ENCODE measurements at places on chromosomes 3 and 15.
A peak's percentile ranks its signal among the peaks of the same experiment; 100 is the strongest.

DNA sequence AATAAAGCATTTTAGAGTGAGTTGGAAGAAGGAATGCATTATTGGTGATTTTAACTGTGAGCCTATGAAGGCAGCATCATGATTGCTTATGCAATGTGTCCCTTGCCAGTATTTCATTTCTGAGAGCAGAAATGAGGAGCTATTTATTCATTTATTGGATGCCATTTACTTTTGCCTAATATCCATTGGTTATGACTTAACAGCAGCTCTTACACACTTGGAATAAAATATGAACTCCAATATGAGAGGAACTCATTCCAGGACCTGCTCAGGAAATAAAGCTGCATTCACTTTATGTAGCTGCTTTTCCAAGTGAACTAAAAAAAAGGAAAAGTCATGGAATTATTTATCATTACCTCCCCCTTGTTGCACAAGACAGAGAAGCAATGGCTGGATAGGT lies 280.1 kb downstream of the LRTM1 start:
- no peak for DNase-seq

DNA sequence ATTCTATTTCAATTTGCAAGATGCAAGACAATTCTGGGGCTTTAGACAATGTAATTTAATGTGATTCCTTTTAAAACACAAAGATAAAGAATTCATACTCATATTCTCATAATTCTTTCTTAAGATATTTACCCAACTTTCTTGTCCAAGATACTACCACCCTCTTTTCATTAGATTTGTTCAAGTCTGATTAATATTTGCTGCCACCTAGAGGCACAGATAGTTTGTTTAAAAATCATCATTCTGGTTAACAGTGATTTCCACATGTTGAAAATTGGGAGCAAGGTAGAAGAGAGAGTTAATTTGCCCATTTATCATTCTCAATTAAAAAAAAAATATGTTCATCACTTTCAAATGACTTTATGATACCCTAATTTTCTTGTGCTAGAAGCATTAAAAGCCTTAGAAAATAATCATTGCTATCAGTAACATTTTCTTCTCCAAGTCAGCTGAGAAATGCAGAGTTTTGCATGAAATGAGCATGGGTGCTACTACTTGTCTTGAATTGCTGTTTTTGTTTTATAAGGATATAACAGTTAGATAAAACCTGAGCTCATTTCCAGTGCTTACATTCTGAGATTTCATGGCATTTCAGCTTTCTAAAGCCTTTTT lies 11.6 kb downstream of the TAMM41 start:
- DNase-seq = no peak

- DNase-seq = no peak
Observed at GRCh38 chr3:179615458-179616173, 11.0 kb downstream of the NDUFB5 start.

DNA sequence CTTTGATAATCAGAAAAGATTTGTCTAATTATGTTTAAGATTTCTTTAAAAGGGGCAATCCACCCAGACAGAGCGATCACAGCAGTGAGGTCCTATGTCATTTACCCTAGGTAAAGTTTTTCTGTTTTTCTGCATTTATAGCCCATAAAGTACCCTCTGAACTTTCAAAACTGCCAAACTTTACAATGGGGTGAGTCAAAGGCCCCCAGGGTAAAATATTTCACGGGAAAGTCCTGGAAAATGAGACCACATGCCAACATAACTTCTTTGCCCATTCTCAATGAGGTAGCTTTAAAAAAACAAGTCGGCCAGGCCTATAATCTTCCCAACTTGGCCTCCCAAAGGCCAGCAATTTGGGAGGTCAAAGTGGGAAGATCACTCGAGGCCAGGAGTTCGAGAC lies 53.0 kb downstream of the SUCLG2 start:
- DNase-seq = peak; percentile 10

DNA sequence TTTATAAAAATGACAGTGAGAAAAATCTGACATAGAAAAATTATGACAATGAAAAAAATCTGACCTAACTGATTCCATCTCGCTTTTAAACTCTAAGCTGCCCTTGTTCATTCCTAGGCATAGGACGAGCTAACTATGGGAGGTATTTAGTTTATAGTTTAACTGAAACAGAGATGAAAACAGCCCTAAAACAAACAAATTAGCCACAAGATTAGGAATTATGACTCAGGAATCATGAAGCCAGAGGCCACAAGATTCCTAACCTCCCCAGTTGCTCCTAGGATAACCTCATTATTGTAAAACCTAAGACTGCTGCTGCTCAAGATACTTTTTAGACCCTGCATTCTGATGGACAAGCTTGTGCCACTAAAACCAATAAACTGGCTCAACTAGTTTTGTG lies 122.7 kb upstream of the MNS1 start:
- DNase-seq = peak; percentile 25

GRCh38 chr15:91150502-91151160 lies 50.6 kb downstream of the SV2B start:
- no peak for DNase-seq

DNA sequence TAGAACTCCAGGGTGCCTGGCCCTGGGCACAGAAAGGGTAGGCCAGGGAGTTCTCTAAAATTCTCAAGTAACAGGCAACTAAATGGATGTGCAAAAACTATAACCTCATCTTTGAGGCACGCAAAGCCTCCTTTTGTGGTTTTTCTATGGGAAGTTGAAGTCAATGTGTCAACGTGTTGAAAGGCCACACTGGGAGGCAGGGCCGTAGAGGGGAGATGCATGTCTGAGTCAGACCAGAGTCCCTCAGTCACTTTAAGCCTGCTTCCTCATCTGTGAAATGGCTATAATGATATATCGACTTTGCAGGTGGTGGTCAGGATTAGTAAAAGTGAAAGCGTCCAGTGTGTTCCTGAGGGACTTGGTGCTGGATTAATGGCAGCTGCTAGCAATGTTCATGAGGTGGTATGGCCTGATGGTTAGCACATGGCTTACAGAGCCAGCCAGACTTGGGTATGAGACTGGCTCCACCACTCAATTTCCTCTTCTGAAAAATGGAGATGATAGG lies 17.0 kb downstream of the TGM5 start:
- peak; percentile 65 for DNase-seq

DNA sequence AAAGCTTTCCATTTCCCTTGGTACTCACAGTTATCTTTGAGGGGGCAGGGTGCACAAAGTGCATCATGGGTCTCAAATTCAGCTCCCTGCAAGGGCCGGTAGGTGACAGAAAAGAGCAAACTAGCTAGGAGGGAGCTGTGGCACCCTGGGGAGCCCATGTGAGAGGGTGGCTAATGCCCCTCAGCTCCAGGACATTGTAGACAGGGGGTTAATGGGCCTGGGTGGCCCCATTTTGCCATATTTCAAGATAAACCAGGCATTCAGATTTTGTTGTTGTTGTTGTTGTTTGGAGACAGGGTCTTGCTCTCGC lies 3.7 kb upstream of the SLC6A6 start:
- DNase-seq = no peak

Measured in foreskin fibroblast (primary cell).